ENCODE measurements at places on chromosomes 2 and 18.

DNA sequence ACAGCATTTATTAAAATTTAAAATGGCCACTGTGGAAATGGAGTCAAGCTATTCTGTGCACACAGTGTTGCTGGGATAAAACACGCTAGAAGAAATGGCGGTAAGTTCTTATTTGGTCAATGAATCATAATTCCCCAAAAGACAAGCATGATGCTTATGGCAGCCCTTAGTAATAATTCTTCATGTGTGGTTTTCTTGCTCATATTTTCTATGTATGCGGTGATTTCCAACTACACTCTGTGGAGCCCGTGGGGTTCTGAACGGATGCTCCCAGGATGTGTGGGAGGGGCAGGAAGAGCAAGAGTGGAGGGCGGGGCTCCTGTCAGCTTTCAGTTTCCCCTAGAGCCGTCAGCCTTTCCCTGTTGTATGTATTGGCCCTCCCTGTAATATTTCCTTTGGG lies 91.7 kb upstream of the RMDN2 start:
- peak; percentile 66 for DNase-seq

DNA sequence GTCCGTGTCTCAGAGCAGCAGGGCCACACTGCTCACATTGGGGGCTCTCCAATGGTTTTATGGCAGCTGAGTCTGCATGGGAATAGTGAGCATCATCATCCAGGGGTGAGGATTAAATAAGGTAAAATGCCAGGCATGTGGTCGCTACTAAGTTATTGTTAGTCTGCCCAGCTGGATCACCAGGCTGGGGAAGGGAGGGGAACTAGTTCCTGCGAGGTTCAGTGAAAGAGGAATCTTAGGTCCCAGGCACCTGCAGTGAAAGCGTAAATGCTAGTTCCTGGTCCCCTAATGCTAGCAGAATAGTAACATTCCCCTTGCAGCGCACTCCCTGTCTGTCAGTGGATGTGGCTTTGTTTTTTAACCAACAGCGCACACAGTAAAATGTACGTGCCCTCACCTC lies 60.1 kb downstream of the ARHGEF4 start:
- DNase-seq: no peak

DNA sequence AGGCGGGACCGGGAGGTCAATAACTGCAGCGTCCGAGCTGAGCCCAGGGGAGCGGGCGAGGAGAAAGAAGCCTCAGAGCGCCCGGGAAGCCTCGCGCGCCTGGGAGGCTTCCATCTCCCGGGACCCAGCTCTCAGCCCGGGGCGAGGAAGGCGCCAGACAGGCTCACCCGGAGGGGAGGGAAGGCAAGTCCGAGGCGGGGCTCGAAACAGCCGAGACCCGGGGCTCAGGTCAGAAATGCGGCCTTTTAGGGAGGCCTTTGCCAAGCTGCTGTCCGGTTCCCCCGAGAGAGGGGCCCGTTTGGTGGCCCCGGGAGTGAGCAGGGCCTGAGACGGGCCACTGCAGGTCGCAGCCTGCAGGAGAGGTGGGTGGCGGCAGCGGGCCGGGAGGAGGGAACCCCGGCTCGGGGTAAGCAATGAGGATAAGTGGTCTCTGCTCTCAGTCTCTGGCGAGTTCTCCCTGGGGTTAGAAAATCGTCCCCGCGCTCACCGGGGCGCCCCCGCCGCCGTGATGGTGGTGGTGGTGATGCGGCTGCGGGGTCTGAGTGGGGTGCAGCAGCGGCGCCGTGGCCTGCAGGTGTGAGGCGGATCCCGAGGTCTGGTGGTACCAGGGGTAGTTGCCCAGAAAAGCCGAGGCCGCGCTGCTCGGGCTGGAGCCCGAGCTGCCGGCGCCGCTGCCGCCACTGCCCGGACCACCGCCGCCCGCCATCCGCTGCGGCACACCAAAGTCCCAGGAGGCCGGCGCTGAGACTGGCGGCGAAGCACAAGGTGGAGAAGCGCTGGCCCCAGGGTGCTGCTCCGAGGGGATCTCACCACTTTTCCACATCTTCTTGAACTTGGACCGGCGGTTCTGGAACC lies 2.4 kb downstream of the DLX2 start:
- peak; percentile 9 for DNase-seq

- DNase-seq: no peak
Observed at GRCh38 chr2:45731141-45731540, 79.7 kb downstream of the PRKCE start.

DNA sequence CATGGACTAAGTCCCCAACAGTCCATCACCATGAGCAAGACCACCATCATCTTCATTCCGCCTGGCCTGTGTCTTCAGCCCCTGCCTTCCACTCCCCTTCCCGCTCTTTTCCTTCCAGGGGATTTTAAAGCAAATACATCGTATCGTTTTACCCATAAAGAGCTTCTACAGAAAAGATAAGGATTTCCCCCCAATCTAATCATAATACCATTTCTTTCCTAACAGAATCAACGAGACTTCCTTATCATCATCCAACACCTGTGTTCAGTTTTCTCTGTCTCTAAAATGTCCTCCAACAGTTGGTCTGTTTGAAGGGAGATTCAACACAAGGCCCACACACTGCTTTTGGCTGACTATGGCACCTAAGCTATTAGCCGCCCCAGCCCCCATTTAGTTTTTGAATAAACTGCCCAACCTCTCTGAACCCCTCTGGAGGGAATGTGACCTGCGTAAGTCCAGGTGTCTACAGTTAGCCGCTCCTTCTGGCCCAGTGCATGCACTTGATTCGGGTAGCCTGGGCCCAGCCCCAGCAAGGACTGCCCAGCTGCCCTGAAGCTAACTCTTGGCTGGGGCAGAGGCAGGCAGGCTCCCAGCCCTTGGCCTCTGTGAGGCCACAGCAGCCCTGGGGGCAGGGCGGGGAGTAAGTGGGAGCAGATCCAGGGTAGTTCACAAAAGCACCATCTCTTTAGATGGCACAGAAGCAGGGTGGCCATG lies 25.3 kb upstream of the SEMA4C start:
- DNase-seq: no peak

GRCh38 chr2:37570773-37571586 lies 100.5 kb downstream of the CDC42EP3 start:
- DNase-seq: no peak

GRCh38 chr18:52813635-52814416 lies 473.8 kb downstream of the DCC start:
- no peak for DNase-seq

DNA sequence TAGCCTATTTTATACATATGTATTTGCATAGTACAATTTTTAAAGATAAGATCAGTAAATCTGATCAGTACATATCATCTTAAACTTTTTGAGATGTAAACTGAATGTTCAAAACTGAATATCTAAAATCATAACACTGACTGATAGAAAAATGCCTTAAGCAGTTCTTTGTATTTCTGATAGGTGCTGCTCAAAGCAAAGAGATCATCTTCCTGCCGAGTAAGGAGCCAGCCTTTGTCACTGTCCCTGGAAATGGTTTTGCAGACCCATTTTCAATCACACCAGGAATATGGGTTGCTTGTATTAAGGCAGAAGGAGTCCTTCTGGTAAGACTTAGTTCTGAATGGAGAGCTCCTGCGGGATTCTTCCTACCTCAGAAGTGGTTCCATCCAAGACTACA lies 135.0 kb downstream of the LAMA3 start:
- peak; percentile 22 for DNase-seq

GRCh38 chr2:210195101-210195852 lies 24.1 kb upstream of the KANSL1L start:
- peak; percentile 61 for DNase-seq

- DNase-seq: no peak
Observed at GRCh38 chr2:46498681-46499080, 19.3 kb downstream of the TMEM247 start.

GRCh38 chr2:23478087-23478932 lies 93.3 kb downstream of the KLHL29 start:
- no peak for DNase-seq

- DNase-seq: no peak
Observed at GRCh38 chr2:220036431-220036830, 409.0 kb downstream of the SLC4A3 start.

DNA sequence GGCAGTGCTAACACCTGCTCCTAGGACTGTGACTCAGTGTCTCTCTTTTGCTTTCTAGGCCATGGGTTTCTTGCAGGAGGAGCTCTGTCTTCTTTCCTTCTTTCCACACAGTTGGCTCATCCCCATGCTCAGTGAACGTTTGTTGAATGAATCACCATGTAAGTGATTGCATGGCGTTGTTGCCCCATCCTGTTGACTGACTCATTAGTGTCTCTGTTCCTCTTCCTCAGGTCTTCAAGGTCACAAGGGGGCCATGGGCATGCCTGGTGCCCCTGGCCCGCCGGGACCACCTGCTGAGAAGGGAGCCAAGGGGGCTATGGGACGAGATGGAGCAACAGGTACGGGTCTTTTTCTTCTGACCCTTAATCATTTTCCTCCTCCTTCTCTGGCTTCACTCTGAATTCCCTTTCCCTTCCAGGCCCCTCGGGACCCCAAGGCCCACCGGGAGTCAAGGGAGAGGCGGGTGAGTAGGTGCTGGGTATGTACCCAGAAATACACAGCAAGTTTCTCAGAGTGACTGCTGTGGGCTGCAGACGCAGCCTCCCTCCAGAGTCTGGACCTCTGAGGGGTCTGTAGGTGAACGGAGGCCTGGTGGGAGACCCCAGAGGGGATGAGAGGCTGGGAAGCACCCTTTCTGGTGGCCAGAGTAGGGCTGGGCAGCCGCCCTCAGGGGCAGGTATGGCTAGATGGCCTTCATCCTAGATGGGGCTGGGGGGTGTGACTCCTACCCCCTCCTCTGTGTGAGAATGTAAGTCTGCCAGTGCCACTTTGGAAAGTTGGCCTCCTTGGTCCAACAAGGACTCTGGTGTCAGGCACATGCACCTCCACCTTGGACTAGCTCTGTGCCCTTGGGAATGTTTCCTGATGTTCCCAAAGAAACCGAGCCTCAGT lies 32.4 kb downstream of the MARCO start:
- DNase-seq: no peak

- DNase-seq: no peak
Observed at GRCh38 chr2:50751311-50752031, 280.5 kb downstream of the NRXN1 start.

DNA sequence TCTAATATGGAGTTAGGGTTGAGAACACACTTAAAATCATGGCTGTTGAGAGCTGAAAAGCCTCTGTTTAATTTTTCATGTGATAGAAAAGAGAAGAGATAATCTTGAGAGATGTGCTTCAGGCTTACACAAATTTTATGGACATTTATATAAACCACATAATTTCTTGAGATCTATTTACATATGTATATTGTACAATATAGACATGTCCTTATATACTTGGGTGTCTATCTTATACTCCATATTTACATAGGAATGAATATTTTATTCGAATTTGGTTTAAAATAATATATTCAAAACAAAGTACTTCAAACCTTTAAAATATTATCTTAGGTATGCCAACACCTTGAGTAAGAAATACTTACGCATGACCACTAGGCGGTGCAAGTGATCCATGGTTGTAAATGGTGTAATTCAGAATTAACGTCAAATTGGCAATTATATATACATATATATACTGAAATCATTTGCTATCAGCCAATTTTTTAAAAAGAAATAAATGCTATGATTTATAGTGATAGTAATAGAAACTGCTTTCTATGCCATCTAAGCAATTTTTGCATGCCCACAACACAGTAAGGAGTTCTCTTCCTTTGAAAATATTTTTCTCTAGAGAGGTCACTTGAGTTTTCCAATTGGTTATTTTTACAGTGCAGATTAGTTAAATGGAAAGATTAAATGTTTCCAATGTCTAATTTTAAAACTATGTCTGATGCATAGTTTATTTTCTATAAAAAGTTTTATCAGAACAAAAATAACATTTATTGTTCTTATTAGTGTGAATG lies 37.6 kb upstream of the SPAG16 start:
- DNase-seq: peak; percentile 53

DNA sequence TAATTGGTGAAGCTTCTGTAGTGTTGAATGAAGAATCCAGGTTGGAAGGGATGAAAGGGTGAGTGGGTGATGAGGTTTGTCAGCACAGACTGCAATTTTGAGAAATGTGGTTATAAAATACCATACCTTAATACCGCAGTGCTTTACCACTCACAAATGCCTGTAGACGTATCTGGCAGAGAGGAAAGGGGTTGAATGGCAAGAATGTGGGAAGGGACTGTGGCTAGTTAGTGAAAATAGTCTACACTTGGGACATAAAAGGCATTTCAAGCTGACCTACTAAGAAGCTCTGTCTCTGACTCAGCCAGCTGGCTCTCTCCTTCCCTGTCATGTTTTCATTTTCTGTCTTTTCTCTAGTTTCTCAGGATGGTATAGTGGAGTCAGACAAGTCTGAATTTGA lies 25.1 kb downstream of the CDK15 start:
- DNase-seq: no peak

DNA sequence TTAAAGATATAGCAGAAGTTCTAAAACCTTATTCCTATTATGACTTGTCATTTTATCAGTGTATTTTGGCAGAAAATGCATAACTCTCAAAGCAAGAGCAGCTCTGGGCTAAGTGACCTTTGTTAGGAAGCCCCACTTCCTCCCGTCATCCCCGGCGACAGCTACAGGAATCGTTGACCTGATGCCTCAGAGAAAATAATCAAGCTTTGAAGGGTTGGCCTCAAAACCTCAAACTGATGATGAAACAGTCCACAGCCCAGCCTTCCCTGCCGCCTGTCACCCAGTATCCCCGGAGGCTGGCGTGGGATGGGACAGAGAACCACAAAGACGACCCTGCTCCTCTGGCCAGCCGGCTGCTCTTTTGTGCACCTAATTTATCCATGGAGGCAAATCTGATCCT lies 65.3 kb downstream of the KCNF1 start:
- no peak for DNase-seq

DNA sequence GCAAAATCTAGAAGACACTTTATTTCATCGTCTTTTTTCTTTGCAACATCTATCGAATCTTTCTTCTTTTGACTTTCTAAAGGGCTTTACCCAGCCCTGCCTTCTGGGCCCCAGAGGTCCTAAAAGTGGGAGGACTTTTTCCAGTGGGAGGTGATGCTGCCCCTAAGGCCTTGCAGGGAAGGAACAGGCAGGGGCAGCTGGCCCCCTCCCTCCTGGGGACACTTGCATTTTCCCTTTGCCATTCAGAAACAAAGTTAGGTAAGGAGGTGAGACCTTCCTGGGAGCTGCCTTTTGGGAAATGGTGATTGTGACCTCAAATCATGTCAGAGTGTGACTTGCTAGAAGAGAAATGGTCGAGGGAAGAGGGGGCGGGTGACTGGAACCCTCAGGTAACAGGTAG lies 132.7 kb downstream of the GLI2 start:
- no peak for DNase-seq

DNA sequence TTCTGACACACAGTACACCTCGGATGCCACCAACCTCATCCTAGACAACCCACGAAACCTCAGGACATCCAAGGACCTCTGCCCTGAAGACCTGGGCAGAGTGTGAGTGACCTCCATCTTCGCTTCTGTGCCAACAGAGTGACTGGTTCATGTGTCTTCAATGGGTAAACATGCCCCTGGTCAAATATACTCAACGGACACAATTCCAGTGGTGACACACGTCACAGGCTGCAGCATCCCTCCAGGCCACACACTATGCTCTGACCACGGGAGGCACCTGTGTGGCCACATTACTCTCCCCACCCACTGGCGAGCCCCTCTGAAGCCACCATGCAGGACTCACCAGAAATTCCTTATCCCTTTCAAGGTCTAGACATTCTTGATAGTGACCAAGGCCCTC lies 85.2 kb downstream of the GALR1 start:
- DNase-seq: no peak

- DNase-seq: no peak
Observed at GRCh38 chr2:73314441-73314840, 21.1 kb upstream of the EGR4 start.
